ENCODE measurements at places on chromosomes 12 and 14.

GRCh38 chr12:87793131-87793530 is 236.1 kb downstream of the C12orf50 start:
- DNase-seq, result no peak

- no peak for DNase-seq
These were observed 2.7 kb upstream of the RABGGTA start for GRCh38 chr14:24274101-24274543.

- no peak for DNase-seq
These were observed 8.3 kb downstream of the C3AR1 start for GRCh38 chr12:8057839-8058238.

DNA sequence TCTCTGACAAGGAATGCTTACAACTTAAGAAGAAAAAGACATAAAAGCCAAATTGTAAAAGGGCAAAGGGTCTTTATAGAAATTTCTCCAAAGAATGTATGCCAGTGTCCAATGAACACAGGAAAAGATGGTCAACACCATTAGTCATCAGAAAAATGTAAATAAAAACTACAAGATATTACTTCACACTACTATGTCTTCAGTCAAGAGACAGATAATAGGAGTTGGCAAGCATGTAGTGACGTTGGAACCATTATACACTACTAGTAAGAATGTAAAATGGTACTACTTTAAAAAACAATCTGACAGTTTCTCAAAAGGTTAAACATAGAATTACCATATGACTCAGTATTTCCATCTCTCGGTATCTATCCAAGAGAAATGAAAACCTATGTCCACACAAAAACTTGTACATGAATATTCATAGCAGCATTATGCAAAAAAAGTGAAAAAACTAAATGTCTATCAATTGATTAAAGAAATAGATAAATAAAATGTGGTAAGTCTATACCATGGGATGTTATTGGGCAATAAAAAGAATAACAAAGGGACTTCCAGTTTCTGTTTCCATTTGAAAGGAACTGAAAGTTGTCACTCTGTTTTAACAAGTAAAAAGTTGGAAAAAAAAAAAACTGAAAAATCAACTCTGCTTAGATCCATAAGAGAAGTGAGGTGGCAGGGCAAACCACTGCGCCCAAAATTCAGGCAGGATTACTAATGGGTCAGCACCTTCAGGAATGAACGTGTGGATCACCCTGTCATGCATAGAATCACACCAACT is 69.8 kb downstream of the ALG10B start:
- DNase-seq, result no peak

DNA sequence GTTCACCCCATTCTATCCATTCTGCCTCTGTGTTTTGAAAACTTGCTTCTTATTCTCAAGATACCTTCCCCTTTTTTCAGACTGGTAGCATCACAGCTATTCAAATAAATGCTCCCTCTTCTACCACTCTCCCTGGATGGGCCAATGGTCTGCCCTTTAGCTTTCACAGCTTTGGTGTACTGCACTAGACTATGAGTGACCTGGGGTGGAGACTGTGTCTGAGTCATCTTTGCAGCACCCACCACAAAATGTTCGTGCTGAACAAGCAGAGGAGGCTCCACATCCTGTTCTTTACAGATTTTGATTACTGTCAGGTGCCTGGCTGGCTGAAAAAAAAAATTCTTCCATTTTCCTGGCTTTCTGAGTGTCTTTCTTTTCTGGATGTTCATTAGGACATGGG is 1104.1 kb upstream of the TMEM132C start:
- DNase-seq, result peak; percentile 2

All from SW 1271 (cell line).